Muscle of arm (tissue), 14 donors: ENCODE measurements at places on chromosomes 13 and 19.

DNA sequence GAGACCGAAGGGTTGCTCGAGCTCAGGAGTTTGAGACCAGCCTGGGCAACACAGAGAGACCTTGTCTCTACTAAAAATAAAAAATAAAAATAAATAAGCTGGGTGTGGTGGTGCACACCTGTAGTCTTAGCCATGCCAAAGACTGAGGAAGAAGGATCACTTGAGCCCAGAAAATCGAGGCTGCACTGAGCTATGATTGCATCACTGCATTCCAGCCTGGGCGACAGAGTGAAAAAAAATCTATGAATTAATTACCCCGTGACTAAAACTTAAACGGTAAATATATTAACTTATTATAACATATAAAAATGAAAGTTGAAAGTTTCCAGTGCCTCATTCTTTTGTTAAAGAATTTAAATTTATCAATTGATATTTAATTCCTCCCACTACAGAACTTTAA is 273.7 kb downstream of the KLF12 start:
- DNase-seq: no peak

GRCh38 chr13:110829486-110829885 is 85.4 kb downstream of the ANKRD10 start:
- DNase-seq: no peak

GRCh38 chr13:98571955-98572662 is 4.8 kb downstream of the STK24 start:
- DNase-seq: no peak

DNA sequence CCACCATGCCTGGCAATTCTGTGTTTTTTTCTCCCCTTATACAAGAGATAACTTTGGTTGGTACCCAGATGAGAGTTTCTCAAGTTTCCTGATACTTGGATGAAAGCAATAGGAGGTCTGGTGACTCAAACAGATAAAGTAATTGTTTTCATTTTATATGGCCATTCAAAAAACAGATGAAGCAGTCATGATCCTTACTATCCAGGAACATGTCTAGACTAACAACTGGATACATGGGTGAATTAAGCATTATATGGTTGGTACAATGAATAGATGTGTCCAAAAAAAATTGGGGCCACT is 8.5 kb downstream of the ZNF430 start:
- no peak for DNase-seq

GRCh38 chr19:31057476-31057875 is 291.8 kb downstream of the TSHZ3 start:
- DNase-seq: no peak

GRCh38 chr19:35031072-35031881 is 1.0 kb downstream of the SCN1B start:
- DNase-seq: no peak

DNA sequence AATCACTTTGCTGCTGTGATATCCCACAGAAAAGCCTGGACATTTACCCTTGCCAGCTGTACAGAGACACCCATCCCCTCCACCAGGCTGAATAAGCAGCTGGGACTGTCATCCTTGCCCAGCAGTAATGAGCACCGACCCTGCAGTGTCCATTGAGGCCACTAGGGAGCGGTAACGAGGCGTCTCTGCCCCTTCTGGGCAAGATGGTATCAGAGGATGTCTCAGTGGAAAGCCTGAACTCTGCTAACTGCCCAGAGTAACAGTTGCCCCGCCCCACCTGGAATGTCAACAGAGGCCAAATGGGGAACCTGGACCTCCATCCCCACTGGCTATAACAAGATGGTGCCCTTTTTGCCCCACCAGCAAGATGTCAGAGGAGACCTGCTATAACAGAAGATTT is 22.8 kb upstream of the CEACAM20 start:
- DNase-seq: no peak

DNA sequence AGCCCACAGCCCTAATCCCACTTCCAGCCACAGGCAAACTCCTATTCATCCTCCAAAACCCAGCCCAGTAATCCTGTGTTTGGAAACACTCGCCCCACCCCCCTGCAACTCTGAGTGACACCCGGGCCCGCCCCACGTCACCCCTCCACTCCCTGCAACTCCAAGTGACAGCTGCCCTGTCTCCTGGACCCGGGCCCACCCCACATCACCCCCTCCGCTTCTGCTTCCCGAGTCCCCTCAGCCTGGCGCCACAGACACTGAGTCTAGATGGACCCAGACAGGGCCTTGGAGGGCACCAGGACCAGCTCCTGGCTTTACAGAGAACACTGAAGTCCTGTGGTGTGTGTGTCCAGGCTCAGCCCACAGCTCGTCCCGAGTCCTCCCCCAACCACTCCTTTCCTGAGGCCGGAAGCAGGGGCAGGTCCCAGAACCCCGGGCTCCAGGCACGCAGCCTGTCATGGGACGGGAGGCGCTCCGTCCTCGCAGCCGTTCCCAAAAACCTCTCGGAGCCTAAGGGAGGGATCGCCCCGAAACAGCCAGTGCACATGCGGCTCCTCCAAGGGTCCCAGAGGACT is 7.7 kb downstream of the REXO1 start:
- no peak for DNase-seq
